ENCODE measurements at places on chromosomes 3 and 15.

- no peak for DNase-seq
Measured at GRCh38 chr3:161576714-161577510, 80.3 kb downstream of the OTOL1 start.

DNA sequence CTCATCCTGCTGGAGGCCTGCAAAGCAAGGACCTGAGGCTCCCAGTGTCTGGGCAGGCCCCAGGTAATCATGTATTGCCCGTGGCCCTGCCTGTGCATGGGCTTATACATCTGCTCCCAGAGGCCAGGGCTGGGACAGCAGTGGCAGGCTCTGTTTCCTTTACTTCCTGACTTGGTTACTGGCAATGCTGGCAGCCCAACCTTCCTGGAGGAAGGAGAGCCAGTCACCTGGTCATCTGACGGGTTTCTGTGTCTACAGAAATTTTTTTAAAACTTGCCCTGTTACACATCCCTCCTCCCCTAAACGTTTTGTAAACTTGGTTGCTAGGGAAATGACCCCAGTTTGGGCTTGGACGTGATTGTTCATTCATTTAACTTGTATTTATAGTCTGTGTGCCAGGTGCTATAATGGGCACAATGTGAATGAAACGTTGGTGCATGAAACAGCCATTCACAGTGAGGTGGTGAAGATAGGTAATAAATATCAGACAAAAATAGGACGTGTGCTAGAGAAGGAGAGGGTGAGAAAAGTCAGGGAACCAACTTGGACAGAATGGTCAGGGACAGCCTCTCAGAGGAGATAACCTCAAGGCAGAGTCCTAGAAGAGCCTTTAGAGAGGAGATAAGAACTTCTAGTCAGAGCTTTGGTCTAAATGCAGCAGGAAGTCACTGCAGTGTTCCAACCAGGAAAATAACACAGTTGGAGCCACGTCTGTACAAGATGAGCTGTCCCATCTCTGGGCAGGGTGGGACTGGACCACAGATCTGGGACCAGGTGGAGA, 14.1 kb downstream of the TEX264 start:
- no peak for DNase-seq

GRCh38 chr3:185460719-185461350, 38.0 kb downstream of the TMEM41A start:
- DNase-seq = no peak

DNA sequence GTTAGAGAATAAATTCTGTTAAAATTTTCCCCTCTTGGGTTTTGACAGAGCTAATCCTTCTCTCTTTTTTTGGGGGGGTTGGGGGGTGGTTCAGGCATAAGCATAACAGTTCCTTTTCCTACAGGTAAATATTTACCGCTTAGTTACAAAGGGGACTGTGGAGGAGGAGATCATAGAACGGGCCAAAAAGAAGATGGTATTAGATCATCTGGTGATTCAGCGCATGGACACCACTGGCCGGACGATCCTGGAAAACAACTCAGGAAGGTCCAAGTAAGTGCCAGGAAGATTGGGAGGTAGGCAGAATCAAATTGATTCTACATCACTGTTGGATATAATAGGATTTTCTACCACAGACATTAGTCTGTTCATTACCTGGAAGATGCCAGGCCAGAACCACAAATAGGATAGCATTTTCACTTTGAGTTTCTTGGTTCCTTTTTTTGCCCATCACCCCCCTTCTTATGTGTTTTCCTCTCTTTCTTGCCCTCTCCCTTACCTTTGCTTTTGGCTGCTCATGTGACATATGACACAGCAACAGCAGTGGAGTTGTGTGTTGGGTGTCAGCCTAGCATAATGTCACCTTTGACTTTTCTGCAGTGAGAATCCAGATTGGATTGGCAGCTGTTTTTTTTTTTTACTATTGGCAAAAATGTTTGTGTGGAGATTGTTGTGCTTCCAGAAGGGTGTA, 79.0 kb downstream of the CHD2 start:
- DNase-seq = no peak

GRCh38 chr3:3503411-3503810, 295.8 kb upstream of the LRRN1 start:
- DNase-seq = no peak

DNA sequence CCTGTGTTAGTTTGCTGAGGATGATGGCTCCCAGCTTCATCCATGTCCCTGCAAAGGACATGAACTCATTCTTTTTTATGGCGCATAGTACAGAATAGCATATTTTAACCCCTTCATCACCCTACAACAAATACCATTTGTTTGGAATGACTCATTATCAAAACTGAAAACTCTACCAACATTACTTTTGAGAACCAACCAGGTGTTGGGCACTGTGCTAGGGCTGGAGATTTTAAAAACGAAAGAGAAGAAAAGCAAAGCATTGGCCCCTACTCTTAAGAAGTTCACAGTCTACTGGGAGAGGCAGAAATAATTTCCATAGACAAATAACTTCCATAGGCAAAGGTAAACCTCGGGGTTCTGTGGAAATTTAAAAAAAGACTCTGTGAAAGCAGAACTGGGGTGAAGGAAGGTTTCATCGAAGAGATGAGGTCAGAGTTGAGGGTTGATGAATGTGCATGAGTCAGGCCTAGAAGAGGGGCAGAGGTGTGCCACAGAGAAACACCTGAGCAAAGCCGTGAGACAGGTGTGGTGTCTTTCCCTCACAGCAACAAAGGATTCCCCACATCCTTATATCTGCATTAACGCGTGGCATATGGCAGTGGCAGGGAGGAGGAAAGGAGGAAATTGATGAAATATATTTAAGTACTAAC, 51.0 kb downstream of the MCF2L2 start:
- no peak for DNase-seq

GRCh38 chr15:68298882-68299381, 21.4 kb downstream of the FEM1B start:
- no peak for DNase-seq

- DNase-seq = no peak
Measured at GRCh38 chr3:53804697-53805462, 41.3 kb downstream of the CHDH start.

- no peak for DNase-seq
Measured at GRCh38 chr3:69959581-69959980, 40.0 kb upstream of the SAMMSON start.

DNA sequence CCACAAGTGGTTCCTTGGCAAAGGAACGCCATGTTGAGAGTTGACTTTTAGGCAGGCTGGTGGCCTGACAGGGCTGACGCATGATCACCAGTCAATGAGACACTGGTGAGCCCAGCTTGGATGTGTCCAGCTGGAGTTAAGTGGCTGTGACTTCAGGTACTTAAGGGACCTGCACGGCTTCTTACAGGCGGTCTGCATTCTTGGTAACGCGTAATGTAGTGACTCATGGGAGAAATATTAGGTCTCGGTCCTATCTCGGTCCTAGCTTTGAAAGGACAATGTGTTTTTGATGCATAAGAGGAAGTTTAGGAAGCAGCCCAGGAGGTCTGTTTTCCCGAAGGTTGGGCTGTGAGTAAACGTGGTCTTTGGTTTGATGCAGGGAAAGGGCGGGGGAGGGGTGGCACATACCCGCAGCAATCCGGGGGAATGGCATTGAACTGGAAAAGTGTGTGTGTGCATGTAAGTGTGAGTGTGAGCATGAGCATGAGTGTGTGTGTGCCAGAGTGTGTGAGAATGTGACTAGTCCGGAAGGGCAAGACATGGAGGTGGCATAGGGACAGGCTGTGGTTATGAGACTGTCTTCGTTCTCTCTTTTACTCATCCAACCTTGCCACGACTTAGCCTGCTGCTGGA, 55.3 kb downstream of the FAM43A start:
- DNase-seq = no peak

DNA sequence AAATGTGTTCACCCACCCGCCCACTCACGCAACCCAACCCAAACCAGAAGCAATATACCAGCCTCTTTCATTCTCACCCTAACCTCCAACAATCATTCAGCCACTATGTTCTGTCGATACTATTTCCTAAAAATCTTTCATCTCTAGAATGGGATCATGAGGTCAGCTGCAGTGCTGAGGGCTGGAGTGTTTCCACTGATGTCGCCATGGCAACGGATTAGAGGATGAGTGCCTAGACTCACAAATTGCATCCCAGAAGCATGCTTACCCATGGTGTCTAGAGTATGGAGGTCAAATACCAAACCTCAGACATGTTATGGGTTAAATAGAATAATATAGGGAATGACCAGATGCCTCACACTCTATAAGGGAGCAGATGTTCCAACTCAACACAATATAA, 138.5 kb downstream of the GABRB3 start:
- no peak for DNase-seq

- DNase-seq = no peak
Measured at GRCh38 chr3:168455814-168456213, 360.1 kb upstream of the GOLIM4 start.

- no peak for DNase-seq
Measured at GRCh38 chr15:88393719-88394519, 73.3 kb downstream of the MRPL46 start.

GRCh38 chr3:57164217-57164656, 916 bp downstream of the IL17RD start:
- DNase-seq = peak; percentile 22

DNA sequence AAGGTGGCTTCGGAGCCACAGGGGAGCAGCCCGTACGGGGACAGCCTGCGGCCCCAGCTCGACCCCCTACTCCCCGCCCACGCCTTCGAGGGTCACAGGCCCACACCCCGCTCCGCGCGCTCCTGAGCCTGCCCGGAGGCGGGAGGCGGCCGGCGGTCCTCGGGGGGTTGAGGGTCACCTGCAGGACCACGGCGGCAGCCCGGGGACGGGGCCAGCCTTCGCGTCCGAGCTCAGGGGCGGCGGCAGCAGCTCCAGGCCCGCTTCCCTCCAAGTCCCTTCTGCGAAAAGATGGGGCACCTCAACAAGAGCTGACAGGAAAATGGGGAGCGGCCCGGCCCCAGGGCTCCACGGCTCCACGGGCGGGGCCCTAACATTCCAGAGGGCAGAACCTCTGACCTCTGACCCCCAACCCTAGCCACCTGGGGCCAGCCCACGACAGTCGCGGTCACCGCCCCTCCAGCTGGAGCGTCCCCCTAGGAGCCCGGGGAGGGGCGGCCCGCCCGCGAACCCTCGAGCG, 428 bp downstream of the LYSMD4 start:
- DNase-seq = no peak

- DNase-seq = no peak
Measured at GRCh38 chr3:71695000-71695482, 30.2 kb downstream of the EIF4E3 start.

GRCh38 chr3:148408667-148409066, 289.0 kb upstream of the AGTR1 start:
- DNase-seq = no peak

DNA sequence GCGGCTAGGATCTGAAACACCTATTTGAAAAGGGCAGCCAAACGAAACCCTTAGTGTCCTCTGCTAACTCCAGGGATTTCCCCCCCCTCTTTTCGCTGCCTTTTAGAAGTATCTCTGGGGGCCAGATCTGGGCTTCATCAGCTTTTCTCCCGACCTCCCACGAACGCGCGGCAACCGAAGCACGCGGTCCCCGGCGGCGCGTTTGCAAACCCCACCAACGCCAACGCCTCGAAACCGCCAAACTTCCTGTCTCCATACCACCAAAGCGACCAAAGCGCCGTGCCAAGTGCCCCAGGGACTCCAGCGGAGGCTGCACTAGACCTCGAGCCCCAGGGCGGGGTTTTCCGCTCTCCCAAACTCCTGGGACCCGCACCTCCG, 155.8 kb upstream of the FRMD4B start:
- no peak for DNase-seq

DNA sequence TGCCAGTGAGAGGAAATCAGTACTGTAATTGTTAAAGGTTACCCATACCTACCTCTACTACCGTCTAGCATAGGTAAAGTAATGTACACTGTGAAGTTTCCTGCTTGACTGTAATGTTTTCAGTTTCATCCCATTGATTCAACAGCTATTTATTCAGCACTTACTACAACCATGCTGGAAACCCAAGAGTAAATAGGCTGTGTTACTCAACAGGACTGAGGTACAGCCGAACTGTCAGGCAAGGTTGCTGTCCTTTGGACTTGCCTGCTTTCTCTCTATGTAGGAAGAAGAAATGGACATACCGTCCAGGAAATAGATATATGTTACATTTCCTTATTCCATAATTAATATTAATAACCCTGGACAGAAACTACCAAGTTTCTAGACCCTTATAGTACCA, 265.5 kb downstream of the NR2F2 start:
- DNase-seq = no peak

DNA sequence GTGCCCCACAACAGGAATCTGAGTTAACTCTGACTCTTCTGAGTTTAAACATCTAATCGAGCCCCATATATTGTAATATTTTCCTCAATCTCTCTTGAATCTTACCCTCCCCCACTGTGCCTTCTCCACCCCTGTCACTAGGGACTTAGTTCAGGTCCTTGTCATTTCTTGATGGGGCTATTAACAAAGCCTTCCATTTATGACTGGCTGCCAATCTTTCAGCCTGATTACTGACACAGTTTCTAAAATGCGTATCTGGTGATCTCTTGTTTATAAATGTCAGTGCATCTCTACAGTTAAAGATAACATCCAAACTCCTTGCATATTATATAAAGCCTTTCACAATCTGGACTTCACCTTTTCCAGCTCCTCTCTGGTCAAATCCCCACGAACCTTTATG, 124.3 kb downstream of the IGSF11 start:
- DNase-seq = no peak

GRCh38 chr15:101657968-101658784, 6.0 kb upstream of the TM2D3 start:
- DNase-seq = no peak

GRCh38 chr3:128281461-128282367, 128.4 kb downstream of the EEFSEC start:
- no peak for DNase-seq

DNA sequence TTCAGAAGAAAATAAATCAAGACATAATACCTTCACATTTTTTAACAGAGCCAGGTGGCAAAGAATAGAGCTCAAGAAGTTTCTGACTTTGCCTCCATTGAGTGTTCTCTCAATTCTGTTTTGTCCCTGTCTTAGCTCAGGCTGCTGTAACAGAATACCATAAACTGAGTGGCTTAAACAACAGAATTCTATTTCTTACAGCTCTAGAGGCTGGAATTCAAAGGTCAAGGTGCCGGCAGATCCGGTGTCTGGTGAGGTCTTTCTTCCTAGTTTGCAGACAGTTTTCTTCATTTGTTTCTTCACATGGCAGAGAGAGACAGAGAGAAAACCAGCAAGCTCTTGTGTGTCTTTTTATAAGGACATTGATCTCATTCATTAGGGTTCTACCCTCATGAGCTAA, 25.6 kb downstream of the IQCH start:
- no peak for DNase-seq

DNA sequence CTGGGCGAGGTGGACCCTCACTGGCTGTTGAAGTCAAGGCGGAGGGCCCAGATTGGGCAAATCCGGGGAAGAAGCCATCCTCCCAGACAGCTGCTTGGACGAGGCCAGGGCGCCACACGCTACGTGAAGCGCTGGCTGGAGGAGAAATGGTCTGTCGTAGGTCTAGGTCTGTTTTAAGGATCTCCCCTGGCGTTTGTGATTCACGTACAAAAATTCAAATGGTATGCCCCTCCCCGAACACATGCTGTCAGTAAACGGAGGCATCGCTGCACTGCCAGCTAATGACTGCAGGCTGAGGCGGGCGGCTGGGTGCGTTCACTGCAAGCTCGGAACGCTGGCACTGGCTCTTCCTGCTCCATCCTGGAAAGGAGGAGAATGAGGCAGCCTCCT, 69.9 kb downstream of the EPHB3 start:
- DNase-seq = no peak

- no peak for DNase-seq
Measured at GRCh38 chr3:54206874-54207273, 84.5 kb downstream of the CACNA2D3 start.

GRCh38 chr3:45252826-45253225, 26.7 kb upstream of the TMEM158 start:
- DNase-seq = no peak
